Camera-type eye (tissue), 1 donor: ENCODE measurements at places on chromosomes 5 and 9. TPM values are rescaled to one million over a fixed set of nuclear protein-coding genes. Genes with fewer than 3 reads are reported as not detected.

Gene N4BP3
- total RNA-seq: 10.6 TPM

Gene TMEM203
- total RNA-seq: 34.2 TPM

Gene GNAQ
- total RNA-seq: 53.3 TPM

Gene ADGRD2
- not detected for total RNA-seq

Gene SVEP1
- total RNA-seq: 27.3 TPM

Gene BAAT
- total RNA-seq: 0.22 TPM

Gene FST
- 11.4 TPM for total RNA-seq

Gene FRMPD1
- 34.9 TPM for total RNA-seq

Gene DENND4C
- total RNA-seq: 180 TPM

Gene EPB41L4A
- 39.2 TPM for total RNA-seq

Gene JAKMIP2
- total RNA-seq: 18.3 TPM

Gene INSL4
- not detected for total RNA-seq

Gene SPDL1
- total RNA-seq: 30.1 TPM

Gene KLF9
- 20.8 TPM for total RNA-seq

Gene FBXO4
- 18.1 TPM for total RNA-seq

Gene SIT1
- not detected for total RNA-seq

Gene TRIM32
- 27.8 TPM for total RNA-seq

Gene SLC23A1
- total RNA-seq: not detected

Gene MARCOL
- not detected for total RNA-seq

Gene FCN2
- not detected for total RNA-seq

Gene NDOR1
- 10.3 TPM for total RNA-seq

Gene PCDHGA3
- 7.5 TPM for total RNA-seq

Gene PCDHAC2
- 39.0 TPM for total RNA-seq

Gene SMC2
- 24.8 TPM for total RNA-seq

Gene LRRTM2
- 124 TPM for total RNA-seq

Gene TAF1L
- total RNA-seq: not detected

Gene RASA1
- total RNA-seq: 80.3 TPM

Gene TMEFF1
- total RNA-seq: 29.2 TPM

Gene PHF24
- 11.2 TPM for total RNA-seq

Gene OR1J2
- total RNA-seq: not detected

Gene DNAJC18
- total RNA-seq: 30.2 TPM

Gene KIF4B
- 0.33 TPM for total RNA-seq

Gene C9orf40
- 7.2 TPM for total RNA-seq

Gene SLC6A7
- 0.11 TPM for total RNA-seq

Gene MYMK
- total RNA-seq: 2.1 TPM

Gene SCAI
- total RNA-seq: 48.1 TPM

Gene CHSY3
- total RNA-seq: 25.1 TPM

Gene DIPK1B
- total RNA-seq: 26.2 TPM

Gene LCN9
- total RNA-seq: not detected

Gene SHROOM1
- 5.2 TPM for total RNA-seq

Gene ENTR1
- total RNA-seq: 25.7 TPM

Gene CXCL14
- 63.1 TPM for total RNA-seq

Gene FGD3
- 5.6 TPM for total RNA-seq

Gene ADAMTSL2
- 4.3 TPM for total RNA-seq

Gene TNC
- total RNA-seq: 44.4 TPM

Gene TXNDC8
- not detected for total RNA-seq

Gene SPINK4
- total RNA-seq: not detected

Gene CER1
- 0.88 TPM for total RNA-seq

Gene ASTN2
- 13.9 TPM for total RNA-seq

Gene TAS2R1
- not detected for total RNA-seq

Gene ATOX1
- 49.0 TPM for total RNA-seq

Gene BOD1
- 78.7 TPM for total RNA-seq

Gene NUTM2G
- not detected for total RNA-seq

Gene ROR2
- 24.1 TPM for total RNA-seq

Gene KDM3B
- 127 TPM for total RNA-seq

Gene ARHGEF28
- 30.0 TPM for total RNA-seq
